ENCODE measurements at places on chromosomes 6 and 20.

DNA sequence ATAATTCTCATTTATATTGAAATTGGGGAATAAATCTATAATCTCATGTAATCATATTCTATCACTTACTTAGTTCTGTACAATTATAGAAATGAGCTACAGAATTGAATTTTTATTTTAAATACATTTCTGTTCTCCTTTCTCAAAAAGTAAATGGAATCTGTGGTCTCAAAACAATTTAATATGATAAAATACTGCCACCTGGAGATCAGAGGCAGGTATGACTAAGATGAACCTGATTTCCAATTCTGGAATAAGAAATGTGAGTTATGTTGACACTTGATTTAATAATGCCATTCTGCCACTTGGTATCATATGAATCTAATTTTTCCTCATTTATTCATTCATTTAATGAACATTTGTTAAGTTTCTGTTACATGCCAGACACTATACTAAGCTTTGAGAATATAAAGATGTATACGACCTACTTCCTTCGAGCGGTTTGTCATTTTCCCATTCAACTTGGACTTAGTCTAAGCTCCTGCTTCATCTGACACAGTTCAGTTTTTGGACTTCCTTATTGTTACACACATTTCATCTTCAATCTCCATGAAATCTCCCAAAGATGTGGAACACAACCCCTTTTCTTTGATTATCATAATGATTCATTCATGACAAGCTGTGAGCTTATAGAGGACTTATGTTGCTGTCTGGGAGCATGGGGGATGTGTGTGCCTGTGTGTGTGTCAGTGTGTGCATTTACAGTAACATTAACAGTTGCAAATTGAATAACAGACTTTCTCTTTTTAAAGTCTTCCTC lies 7.5 kb upstream of the CCDC28A start:
- peak; percentile 58 for DNase-seq

DNA sequence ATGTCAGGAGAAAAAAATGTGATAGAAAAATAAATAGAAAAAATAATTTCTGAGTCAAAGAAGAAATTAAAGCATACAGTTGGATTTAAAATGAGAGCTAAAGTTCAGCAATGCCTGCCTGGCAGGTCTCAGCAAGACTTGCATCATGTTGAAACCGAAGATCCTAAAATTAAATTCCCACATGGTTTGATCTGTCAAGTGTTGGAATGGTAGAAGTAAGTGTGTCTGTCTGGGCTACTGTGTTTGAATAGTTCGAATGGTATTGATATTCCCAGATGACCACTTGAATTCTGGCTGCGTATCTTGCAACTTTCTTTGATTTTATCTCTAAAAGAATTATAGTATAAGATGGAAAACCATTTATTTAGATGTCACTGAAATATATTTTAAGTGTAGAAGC lies 1349.6 kb downstream of the EPHA7 start:
- no peak for DNase-seq

DNA sequence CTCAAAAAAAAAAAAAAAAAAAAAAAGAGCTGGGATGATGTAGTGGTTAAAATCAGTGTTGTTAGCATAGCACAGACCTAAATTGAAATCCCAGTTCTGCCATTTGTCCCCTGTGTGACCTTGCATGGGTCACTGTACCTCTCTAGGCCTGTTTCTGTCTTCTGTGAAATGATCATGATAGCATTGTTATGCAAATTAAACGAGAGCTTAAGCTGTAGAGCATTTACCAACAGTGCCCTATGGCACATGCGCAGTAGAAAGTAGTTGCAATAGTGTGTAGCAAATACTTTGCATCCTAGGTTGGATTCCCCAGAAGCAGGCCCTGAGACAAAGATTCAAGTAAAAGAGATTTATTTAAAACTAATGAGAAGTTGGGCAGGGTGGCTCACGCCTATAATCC lies 7.3 kb downstream of the PSORS1C2 start:
- DNase-seq, result no peak

- DNase-seq, result no peak
Measured at GRCh38 chr6:122878796-122879195, 89.7 kb downstream of the SMPDL3A start.

DNA sequence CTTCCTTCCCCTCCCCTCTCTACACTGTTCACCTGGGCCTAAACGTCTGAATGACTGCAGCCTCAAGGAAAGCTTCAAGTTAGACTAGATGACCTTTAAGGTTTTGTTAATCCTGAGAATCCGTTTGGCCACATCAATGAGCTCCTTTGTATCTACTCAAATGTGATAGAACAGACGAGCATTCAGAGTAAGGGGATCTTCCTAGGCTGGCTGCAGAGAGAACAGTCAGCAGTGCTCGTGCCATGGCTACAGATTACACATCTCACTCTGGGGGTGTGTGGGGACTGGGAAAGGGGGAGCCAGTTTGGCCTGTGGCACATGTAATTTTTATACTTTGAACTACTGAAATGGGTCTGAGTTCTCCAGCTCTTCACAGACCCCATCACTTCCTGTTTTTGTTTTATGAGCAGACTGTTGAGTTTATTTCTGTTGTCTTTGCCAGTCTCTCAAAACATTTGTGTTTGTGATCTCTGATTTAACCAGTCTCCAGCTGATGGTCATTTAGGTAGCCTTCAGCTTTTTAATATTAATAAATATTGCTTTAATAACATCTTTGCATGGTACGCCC lies 50.9 kb downstream of the KCNS1 start:
- DNase-seq, result no peak

- DNase-seq, result no peak
Measured at GRCh38 chr6:97459986-97460385, 177.0 kb upstream of the MMS22L start.

DNA sequence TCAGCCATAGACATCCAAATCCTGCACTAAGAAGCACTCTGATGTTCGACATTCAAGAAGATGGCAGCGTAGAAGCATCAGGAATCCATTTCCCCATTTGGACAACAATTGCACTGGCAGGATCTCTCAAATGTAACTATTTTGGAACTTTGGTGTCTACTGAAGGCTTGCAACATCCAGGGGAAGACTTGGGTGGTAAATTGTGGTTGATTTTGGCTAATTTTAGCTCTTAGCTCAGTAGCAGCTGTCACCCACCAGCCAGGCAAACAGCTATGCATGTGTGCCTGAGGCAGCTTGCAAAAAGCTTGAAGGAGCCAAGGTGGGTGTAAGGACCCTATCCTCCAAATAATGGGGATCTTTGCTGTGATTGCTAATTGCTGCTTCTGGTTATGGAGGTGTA lies 35.1 kb upstream of the PPP1R3G start:
- DNase-seq, result no peak

- no peak for DNase-seq
Measured at GRCh38 chr6:14468647-14469321, 351.2 kb downstream of the CD83 start.

- DNase-seq, result peak; percentile 67
Measured at GRCh38 chr6:26205625-26206574, 118.7 kb downstream of the HFE start.

GRCh38 chr6:5828296-5828695 lies 178.4 kb downstream of the NRN1 start:
- no peak for DNase-seq

- no peak for DNase-seq
Measured at GRCh38 chr6:166281104-166281503, 27.1 kb downstream of the PRR18 start.

GRCh38 chr6:49839957-49840356 lies 26.4 kb downstream of the CRISP1 start:
- no peak for DNase-seq

GRCh38 chr6:6164367-6164766 lies 156.1 kb downstream of the F13A1 start:
- DNase-seq, result no peak

GRCh38 chr20:46267108-46268105 lies 40.9 kb downstream of the CDH22 start:
- no peak for DNase-seq

DNA sequence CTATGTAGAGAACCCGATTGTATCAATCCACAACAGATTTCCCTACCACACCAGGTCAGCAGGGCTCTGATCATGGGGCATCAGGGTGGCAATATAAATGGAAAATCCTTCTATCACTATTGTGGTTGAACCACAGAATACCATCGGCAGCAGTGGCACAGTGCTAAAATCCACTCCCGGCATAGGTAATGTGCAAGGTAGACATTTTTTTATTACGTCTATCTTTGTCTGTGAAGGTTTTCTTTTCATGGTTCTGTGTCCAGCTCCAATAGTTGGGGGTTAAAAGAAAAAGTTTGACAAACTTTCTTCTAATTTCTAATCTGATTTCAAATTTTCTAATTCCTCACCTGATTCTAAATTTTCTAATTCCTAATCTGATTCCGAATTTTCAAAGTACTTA lies 302.7 kb upstream of the PREP start:
- no peak for DNase-seq

- DNase-seq, result peak; percentile 54
Measured at GRCh38 chr6:159654483-159655098, 38.5 kb downstream of the SOD2 start.

DNA sequence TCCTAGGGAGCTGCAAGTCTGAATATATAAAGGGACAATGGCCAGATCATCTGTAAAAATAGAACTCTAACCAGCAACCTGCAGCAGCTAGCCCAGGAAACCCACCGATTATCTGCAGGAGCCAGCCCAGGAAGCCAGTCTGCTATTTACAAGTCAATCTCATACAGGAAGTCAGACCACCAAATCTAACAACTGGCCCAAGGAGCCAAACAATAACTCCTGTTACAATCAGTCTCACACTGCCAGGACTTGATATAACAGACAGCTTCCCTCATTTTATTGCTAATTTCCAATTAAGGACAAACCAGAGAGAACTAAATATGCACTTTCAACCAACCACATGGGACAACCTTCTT lies 14.4 kb upstream of the RIN2 start:
- DNase-seq, result no peak

GRCh38 chr6:29509239-29509638 lies 21.5 kb upstream of the MAS1L start:
- no peak for DNase-seq

GRCh38 chr6:149489967-149490366 lies 5.2 kb upstream of the ZC3H12D start:
- no peak for DNase-seq

GRCh38 chr20:46934746-46935287 lies 40.2 kb downstream of the EYA2 start:
- no peak for DNase-seq
